ENCODE measurements at places on chromosomes 2 and 18.

DNA sequence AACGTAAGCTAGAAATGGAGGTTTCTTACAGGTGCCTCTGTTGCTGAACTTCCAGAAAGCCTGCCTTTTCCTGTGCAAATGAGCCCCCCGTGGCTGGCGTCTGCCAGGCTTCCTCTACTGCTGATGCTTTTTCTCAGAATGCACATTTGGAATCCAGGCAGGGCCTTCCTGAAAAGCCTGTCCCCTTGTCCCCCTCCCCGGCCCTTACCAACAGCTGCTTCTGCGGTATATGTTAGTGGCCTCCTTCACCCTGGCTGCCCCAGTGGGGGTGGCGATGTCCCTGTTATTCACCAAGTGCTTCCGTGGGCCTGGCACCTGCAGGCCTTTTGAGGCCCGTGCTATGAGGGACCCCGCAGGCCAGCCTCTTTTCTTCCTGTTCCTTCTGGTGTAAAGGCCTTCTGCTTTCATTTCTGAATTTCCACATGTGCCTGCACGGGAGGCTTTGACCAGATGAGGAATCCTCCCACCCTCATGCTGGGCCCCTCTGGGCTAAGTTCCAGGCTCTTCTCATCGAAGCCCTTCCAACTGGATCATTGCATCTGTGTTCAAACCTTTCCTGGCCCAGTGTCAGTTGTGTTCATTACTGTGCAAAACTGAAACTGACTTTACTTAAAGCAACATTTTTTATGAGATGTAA lies 10.4 kb downstream of the CNDP2 start:
- no peak for DNase-seq

DNA sequence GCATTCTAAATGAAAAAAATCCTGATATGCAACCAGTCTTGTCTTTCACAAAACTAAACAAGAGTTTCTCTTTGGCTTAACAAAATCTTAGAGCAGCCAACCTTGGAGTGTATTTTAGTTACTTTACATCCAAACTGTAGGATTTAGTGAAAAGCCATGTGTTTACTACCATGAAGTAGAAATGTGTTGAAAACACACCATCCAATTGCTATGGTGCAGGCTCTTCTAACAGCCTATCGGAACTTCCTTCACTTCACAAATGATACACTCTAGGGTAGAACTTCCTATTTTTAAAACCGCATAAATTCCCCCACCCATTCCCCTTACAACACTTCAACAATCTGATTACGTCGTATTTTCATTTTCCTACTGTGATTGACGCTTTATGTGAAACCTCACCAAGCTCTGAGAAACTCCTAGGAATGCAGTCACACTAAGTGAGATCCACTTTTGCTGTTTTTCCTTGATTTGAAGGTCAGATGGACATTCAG lies 74.4 kb upstream of the MAP4K4 start:
- DNase-seq = no peak

DNA sequence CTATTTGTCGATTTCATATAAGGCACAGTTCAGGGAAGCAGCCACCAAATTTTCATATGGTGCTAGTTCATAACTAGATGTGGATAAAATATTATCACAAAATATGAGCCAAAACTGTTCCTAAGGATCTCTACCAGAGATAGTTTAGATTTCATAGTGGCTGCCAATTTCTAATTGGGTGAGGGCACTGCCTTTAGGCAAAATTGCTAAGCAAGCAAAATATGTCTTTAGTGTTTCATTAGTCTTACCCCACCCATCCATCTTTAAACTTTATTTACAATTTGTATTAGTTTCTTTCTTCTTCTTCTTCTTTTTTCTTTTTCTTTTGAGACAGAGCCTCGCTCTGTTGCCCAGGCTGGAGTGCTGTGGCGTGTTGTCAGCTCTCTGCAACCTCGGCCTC lies 77.1 kb upstream of the SLC4A10 start:
- DNase-seq = no peak

DNA sequence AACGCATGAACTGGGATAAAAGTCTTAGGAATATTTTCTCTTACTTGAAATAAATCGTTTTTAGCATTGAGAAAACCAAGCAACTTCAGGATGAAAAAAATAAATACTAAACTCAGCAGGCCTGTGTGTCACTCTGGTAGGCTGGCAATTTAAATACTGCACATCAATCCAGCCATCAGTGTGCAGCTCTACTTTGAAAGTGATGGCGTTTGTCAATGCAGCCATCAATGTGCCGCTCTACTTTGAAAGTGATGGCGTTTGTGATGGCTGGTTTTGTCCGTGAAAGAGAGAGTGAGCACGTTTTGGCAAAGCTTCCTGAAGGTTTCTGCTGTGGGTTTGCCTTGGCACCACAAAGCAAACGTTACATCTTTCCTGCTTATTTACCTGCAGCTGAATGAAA lies 543.5 kb upstream of the SALL3 start:
- DNase-seq = no peak

GRCh38 chr2:165846056-165846455 lies 52.0 kb upstream of the GALNT3 start:
- DNase-seq = no peak

Measured in hypothalamus (tissue), 51 donors.